ENCODE measurements at places on chromosomes 1 and 21.

- DNase-seq: no peak
Observed at GRCh38 chr1:159981351-159982055, 27.5 kb upstream of the SLAMF9 start.

GRCh38 chr1:170518965-170519364 lies 13.0 kb upstream of the GORAB start:
- no peak for DNase-seq

DNA sequence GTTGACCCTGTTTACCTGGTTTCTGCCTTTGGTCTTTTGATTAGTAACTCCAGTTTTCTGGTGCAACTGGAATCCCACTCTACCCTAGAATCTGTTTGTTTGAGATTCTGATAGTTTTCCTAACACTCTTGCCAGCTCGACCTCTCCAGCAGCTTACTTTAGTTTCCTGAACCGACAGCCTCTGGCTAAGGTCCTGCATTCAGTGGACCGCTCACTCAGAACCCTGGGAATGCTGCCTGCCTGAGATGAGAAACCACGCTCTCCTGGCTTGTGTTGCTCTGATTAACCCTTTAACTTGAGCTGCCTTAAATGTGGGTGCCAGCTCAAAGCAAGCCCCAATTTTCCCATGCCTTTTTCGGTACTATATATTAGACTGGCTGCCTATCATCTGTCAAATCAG lies 45.3 kb upstream of the SIPA1L2 start:
- DNase-seq: no peak

DNA sequence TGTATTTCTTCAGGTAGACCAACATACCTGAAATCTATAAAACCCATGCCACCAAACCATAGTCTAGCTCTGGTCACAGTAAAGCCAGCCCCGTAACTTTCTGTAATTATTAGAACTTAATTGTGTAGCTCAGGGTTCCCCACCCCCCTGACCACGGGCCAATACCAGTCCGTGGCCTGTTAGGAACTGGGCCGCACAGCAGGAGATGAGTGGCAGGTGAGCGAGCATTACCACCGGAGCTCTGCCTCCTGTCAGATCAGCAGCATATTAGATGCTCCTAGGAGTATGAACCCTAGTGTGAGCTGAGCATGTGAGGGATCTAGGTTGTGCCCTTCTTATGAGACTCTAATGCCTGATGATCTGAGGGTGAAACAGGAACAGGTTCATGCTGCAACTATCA lies 14.6 kb downstream of the TENT5C start:
- no peak for DNase-seq

DNA sequence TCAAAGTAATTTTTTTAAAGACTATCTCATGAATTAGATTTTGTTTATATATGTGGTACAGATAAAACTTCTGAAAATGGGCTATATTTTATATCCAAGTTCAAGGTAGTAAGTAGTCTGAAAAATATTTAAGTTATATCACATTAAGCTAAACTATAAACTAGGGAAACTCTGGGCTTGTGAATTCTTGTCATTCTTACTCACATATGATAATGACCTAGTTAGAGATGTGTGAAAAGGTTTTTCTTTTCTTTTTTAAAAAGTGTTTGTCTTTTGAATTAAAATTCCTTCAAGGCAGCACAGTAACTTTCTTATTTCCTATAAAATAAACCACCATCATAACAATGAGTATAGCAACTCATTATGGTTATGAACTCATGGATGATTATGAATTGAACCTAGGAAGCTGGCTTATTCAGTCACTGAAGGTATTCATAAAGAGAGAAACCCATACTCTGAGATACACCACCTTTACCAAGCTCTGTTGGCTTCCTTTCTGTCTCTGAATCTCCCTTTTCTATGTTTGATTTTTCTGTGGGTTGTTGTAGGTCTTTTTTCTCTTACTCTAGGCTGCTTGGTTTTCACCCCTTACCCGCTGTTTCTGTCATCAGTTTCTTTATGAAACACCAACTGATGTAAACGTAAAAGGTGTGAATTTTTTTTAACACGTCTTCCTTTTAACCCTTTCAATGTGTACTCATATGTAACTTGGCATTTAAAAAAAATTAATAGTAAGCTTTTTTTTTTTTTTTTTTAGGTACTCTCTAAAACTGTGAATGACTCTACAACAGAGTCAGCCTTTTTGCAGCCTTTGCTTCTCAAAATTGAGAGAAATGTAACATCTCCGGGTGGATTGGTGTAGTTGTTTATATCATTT lies 25.2 kb downstream of the IL12RB2 start:
- DNase-seq: no peak

- no peak for DNase-seq
Observed at GRCh38 chr1:33188572-33189275, 6.9 kb upstream of the TRIM62 start.

- no peak for DNase-seq
Observed at GRCh38 chr1:56171670-56172069, 407.7 kb downstream of the PLPP3 start.
